ENCODE measurements at places on chromosomes 1 and 21.

- no peak for DNase-seq
These were observed 31.1 kb downstream of the CASZ1 start for GRCh38 chr1:10765304-10765703.

DNA sequence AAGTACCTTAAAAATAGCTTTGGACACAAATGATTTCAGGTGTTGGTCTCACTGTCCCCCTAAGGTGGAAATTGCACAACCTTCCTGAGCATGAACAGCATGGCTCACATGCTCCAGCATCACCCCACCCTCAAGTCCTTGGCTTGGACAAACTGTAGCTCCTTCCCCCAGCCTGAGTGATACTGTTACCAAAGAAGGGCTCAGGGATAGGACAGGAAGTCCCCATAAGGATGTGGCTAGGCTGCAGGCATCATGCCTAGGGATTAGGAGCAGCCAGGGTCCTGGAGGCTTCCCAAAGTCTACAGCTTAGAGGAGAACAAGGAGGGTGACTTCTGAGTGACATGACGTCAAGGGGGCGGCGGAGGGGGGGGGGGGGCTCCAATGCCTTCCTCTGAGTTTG lies 10.1 kb downstream of the FAM78B start:
- DNase-seq = no peak

DNA sequence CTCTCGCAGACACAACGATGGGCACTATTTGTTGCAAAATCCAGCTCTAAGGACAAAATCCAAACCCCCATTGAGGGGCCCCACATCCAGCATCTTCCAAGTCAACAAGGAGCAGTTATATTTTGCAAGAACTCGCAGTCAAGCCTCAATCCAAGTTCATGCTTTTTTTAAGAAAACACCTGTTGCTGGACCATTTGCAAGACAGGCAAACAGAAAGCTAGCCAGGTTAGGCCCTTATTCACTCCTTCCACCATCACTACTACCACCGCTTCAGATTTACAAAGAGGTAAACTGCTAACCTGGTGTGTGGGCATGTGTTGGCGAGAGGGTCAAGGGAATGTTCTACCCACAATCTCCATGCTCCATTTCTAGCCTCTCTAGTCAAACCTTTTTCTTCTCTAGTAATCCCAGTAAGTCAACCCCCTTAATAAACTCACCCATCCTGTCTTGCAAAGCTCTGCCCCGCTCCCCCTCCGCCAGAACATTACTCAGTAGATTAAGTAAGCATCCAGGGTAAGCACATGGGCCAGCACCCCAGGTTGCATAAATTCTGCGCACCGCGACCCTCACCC lies 703 bp downstream of the ERI3 start:
- peak; percentile 29 for DNase-seq

DNA sequence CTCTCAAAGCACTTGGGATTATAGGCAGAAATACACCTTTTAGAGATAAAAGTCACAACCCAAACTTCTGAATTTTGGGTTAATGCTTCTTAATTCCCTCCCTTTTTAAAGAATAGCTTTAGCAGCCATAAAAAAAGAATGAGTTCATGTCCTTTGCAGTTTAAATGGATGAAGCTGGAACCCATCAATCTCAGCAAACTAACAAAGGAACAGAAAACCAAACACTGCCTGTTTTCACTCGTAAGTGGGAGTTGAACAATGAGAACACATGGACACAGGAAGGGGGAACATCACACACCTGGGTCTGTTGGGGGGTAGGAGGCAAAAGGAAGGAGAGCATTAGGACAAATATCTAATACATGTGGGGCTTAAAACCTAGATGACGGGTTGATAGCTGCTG lies 55.8 kb downstream of the SLC27A3 start:
- DNase-seq = no peak

DNA sequence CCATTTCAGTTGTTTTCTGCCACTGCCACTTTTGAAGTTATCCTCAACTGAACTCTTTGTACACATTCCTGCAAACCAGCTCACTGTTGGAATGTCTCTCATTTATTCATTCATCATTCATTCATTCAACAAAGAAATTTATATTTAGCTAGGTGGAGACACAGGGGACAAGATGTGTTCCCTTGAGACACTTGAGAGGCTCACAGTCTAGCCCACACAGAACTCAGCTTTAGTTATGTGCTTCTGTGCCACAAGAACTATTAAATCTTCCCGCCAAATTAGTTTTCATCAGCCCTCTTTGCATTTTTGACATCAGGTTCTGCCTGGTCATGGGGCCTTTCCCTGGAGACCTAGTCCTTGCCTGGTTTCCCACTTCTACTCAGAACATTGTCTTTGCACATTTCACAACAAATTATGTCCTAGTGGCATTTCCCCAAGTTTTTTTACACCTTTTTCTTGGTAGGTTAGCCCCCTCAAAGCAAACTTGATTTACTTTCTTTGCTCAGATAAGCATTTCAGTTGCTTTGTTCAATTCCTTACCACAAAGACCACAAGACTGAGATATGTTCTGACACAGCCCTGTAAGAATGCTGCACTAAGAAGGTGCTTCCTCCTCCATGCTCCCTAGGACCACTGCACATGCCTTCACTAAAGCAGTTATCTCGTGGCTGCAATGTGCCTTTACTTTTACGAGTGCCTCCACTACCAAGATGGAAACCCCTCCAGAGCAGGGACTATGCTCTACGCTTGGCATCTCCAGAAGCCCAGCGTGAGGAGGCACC lies 31.0 kb downstream of the ILDR2 start:
- DNase-seq = peak; percentile 82

DNA sequence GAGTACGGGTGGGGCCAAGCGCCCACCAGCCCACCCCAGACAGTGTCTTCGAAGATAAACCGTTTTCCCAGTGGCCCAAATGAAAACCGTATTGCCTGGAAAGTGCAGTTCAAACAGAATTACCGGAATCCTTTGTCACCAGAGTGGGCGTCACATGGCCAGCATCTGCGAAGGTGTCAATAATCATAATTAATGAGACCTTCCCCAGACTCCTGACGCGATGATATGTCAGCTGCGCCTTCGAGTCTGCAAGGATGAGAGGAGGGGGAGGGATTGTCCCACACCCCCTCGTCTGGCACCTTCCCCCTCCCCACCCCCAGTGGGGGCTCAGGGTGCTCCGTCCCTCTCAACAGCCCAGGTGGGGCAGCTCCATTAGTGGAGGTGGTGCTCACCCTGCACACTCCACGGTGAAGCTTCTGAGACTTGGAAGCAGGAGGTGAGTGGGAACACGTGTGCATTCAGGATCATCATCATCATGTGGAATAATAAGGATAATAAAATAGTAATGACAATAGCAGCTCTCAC lies 215.1 kb downstream of the PTPRU start:
- no peak for DNase-seq

DNA sequence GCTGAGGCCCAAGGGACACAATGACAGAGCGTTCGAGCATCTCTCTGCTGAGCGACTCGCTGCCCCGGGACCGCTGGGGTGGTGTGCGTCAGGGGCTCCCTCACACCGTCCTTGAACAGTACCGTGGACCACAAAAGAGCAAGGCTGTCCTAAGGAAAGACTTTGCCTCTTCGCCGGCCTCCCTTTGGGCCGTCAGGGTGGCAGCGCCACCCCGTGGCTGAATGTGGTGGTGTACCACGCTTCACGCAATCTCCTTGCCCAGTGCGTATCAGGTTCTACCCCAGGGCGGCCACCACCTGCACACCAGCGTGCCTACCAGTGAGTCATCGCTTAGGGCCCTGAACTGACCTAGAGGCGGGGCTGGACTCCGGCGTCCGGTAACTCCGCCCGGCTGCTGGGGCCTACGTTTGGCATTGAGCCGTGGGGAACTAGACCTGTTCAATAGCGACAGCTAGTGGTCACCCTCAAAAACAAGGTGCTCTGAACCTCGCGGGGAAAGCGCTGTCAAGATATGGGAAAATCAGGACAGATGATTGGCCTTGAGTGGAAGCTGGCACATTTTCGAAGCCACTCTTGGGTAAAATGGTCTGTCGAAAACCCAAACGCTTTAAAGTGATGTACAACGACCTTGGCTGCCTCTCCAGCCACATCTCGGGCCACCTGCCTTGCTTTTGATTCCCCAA lies 8.1 kb upstream of the TRAF3IP3 start:
- DNase-seq = peak; percentile 82

- no peak for DNase-seq
These were observed 17.7 kb downstream of the TUT4 start for GRCh38 chr1:52534928-52535764.

GRCh38 chr1:62903982-62904855 lies 120.3 kb downstream of the ATG4C start:
- no peak for DNase-seq

- DNase-seq = peak; percentile 27
These were observed 56.8 kb downstream of the GLIS1 start for GRCh38 chr1:53681977-53682685.

- DNase-seq = peak; percentile 86
These were observed 43.7 kb upstream of the LRRC7 start for GRCh38 chr1:69524015-69524414.

GRCh38 chr1:231093156-231093922 lies 53.3 kb upstream of the FAM89A start:
- DNase-seq = no peak

DNA sequence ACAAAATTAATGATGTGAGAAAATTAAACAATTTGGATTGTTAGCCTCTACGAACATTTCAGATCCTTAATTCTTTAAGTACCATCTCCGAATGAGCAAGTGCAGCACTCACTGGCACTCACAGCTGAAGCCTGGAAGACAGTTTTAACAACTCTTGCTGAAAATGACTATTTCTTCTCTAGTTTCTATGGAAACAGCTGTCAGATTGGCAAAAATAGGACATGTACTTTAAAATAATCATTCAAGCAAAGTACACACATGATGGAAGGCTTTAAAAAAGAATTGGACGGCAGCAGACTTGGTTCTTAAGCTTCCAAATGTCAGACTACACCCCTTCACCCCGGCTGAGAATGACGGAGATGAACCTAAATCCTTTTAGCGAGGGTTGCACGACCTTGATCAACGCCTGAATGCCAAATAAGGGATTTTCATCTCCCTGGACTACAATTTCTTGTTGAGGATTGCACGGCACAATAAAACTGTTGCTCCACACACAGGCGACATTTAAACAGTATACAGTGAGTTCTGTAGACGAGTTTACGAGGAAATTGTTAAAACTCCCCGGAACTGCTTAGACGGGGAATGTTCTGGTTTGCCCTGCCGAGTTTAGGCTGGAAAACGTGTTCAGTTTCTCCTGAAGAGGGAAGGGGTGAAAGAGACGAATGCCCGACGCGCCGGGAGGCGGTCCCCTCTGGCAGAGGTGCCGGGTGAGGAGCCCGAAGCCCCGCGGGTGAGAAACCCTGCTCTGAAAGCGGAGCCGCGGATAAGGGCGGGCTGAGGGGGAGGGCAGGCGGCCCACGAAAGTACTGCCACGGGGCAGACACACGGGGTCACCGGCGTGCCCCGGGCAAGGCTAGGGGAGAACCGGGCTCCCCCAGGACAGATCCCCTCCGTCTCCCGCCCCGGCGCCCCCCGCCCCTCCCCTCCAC lies 671 bp downstream of the OMA1 start:
- DNase-seq = peak; percentile 78

GRCh38 chr21:9767592-9768375 lies 753.6 kb upstream of the TPTE start:
- DNase-seq = no peak

DNA sequence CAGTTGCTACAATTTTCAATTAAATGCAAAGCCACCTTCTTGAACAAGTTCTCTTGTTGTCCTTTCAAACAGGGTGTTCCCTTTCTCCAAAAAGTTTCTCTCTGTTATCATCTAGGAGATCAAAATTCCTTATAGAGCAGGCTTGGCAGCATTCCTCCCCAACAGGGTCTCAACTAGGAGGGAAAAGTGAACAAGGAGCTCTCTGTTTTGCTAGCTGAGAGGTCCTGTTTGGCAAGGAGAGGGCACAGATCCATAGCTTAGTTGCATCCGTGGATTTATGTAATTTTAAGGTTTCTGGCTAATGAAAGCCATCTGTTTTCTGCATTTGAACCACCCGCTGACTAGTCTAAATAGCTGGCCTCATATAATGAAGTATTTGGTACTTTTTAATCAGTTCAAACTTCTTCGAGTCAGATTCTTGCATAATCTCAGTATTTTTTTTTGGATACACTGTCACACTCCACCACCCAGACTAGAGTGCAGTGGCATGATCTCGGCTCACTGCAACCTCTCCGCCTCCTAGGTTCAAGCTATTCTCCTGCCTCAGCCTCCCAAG lies 54.0 kb downstream of the APP start:
- peak; percentile 78 for DNase-seq

DNA sequence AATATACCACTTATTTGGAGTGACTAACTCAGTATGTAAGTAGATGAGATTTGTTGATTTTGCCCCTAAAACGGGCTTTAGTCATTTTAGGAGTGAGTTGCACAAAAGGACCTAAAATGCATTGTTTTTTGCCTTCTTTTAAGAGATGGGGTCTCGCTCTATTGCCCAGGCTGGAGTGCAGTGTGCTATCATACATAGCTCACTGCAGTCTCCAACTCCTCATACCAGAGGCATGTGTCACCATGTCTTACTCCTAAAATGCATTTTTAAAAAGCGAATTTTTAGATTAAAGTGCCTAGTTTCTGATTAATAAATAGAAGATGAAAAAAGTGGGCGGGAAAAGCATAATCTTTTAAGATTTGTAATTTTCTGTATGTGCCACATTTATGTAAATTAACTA lies 11.5 kb upstream of the NEXN start:
- DNase-seq = peak; percentile 64

DNA sequence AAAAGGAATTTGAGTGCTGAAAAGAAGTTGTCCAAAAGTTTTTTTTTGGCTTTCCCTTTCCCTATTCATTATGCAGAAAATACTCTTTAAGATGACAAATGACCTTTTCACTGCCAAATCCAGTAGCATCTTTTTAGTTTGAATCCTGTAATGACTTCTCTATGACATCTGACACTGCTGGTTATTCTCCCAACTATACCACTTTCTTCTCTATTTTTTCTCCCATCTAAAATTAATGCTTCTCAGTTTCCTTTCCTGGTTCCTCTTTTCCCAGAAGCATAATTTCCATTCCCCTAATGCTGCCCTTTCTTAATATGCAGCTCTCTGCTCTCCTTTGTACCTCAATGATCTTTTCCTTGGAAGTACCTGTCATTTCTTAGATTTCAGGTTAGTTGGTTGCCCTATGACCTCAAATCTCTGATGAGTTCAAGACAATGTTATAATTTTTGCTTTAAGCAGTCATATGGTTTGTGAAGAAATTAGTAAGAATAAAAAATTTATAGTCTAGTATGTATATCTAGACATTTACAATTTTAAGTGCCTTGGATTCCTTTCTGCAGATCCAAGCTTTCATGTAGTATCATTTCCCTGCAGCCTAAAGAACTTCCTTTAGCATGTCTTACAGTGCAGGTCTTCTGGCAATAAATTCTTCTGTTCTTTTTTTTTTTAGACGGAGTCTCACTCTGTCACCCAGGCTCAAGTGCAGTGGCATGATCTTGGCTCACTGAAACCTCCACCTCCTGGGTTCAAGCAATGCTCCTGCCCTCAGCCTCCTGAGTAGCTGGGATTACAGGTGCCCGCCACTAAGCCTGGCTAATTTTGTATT lies 150.8 kb downstream of the CDC42BPA start:
- no peak for DNase-seq

DNA sequence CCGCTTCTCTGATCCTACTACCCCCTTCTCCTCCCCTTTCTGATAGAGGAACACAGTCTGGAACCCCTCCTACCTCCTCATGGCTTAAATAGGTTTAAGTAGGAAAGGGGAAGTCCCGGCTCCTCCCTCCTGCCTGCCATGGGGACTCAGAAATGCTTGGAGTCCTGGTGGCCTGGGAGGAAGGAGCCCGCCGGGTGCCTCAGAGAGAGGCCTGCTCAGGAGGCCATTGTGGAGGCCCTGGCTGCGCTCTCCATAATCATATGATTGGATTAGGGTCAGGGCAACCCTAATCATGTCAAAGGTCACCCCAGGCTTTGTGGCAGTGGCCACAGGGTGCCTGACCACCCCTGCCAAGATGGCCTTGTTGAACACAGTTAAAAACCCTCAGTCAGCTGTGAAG lies 29.0 kb downstream of the WNT3A start:
- no peak for DNase-seq
